ENCODE measurements at places on chromosomes 1 and 21. TPM values are rescaled to one million over a fixed set of nuclear protein-coding genes. Genes with fewer than 3 reads are reported as not detected.
A peak's percentile ranks its signal among the peaks of the same experiment; 100 is the strongest.

- peak; percentile 71 for DNase-seq
Observed at GRCh38 chr1:118785246-118785645, 202.9 kb downstream of the TBX15 start.

DNA sequence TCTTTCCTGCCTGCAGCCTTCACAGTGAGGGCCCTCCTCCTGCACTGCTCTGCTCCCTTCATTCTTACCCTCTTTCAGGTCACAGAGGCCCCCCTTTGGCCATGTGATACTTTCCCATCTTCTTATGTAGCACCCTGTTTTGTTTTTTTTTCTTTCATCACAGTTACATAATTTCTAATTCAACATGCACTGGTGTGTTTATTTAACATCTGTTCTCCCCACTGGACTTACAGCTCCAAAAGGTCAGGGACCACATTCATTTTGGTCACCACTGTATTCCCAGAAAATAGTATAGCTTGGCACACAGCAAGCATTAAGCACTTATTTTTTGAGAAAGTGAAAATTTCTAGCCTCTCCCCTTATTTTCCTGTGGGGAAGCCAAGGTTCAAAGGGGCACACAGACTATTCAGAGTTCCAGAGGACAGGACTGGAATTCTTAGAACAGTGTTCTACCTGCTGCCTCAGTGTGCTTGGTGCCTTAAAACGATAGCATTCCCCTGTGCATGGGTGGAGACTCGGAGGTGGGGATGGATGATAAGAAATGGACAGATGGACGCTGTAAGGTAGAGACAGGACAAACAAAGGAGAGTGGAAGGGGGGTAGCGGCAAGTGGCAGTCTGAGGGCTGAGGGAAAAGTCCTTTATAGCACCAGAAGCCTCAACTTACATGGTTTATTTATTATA lies 5.3 kb downstream of the DENND2D start:
- DNase-seq = no peak

- no peak for DNase-seq
Observed at GRCh38 chr1:158146739-158147138, 34.0 kb upstream of the CD1D start.

The HTR6 gene
- total RNA-seq = not detected

GRCh38 chr1:61175976-61176375 lies 93.6 kb downstream of the NFIA start:
- DNase-seq = no peak

GRCh38 chr1:41715441-41716095 lies 203.2 kb downstream of the HIVEP3 start:
- no peak for DNase-seq

- DNase-seq = no peak
Observed at GRCh38 chr1:235841938-235842545, 24.7 kb downstream of the LYST start.

DNA sequence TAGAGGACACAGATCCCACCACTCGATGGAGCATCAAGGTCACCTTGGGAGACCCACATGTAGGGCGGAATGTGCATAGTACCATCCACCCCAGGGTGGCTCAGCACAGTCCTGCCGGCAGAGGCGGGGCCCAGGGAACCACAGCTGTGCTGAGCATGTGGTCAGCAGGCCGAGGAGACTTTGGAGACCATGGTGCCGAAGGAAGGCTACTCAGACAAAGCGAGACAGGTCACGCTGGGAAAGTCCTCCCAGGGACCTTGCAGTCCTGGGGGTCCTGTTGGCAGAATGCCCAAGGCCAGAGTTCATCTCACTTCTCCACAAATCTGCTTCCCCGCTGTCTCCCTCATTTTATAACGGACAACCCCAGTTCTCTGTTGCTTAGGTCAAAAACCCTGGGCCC lies 22.5 kb downstream of the WNT3A start:
- no peak for DNase-seq

GRCh38 chr21:15748586-15748985 lies 18.8 kb downstream of the USP25 start:
- DNase-seq = no peak

- no peak for DNase-seq
Observed at GRCh38 chr1:11071463-11072215, 11.8 kb upstream of the SRM start.

The FCN3 gene
- not detected for total RNA-seq

The HCRTR1 gene
- total RNA-seq = not detected

GRCh38 chr1:165884690-165885304 lies 57.4 kb downstream of the UCK2 start:
- DNase-seq = no peak

The COL11A1 gene
- 0.71 TPM for total RNA-seq

DNA sequence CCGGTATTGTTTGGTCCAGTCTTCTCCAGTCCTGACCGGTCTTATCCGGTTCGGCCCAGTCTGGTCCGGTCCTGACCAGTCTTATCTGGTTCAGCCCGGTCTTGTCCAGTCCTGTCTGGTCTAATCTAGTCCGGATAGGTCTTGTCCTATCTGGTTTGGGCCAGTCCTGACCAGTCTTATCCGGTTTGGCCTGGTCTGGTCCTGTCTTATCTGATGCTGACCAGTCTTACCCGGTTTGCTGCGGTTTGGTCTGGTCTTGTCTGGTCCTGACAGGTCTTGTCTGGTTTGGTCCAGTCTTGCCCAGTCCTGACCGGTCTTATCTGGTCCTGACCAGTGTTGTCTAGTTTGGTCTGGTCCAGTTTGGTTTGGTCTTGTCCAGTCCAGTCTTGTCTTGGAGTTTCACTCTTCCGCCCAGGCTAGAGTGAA lies 30.1 kb downstream of the DHX9 start:
- DNase-seq = no peak

DNA sequence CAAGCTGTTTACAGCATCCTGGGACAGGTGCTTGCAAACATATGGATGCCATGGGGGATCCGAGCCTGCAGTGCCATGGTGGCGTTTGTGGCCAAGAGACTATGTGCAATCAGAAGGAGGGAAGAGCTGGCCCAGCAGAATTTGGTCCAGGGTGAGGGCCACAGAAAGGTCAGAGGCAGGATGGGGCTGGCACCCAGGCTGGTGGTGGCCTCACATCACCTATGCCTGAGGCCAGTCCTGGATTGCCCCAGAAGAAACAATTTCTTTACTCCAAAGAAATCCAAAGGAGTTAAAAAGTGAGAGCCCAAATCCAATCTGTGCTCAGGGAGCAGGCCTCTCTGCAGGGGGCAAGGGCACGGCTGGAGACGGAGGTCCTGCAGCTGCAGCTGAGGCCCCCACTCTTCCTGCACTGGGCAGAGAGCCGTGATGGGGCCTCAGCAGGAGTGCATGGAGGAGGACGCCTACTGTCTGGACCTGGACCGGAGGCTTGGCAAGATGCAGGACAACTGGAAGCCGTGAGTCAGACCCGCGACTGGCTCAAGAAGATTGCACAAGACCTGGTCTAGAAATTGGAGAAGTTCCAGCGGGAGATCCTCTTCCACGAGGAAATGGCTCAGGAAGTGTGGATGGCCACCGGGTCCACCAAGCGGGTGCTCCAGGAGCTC lies 163.5 kb downstream of the RYR2 start:
- DNase-seq = peak; percentile 20

The LCE1A gene
- total RNA-seq = not detected

DNA sequence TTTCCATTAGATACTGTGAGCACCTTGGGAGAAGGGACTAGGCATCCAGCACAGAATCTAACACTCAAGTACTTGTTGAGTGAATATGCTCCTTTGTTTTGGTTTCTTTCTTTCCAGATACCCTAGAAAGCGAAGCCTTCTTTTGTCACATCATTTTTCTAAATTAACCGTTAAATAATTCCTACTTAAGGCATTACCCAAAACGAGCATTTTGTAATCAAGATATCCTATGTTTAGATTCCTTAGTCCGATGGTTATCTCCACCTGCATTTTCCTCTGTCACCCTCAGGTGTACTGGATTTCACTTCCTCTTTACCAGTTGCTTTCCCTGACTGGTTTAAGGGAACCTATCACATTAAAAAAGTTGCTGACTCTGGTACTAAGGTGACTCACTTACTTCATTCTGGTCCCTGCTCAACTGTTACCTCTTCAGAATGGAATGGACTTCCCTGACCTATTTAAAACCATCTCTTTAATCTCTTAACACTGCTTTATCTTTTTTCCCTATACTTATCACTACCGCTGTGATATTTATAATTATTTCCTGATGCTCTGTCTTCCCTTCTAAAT lies 3.2 kb downstream of the B3GALNT2 start:
- peak; percentile 64 for DNase-seq

The GUCA2A gene
- total RNA-seq = not detected

- DNase-seq = no peak
Observed at GRCh38 chr1:41385398-41386195, 24.4 kb downstream of the FOXO6 start.

DNA sequence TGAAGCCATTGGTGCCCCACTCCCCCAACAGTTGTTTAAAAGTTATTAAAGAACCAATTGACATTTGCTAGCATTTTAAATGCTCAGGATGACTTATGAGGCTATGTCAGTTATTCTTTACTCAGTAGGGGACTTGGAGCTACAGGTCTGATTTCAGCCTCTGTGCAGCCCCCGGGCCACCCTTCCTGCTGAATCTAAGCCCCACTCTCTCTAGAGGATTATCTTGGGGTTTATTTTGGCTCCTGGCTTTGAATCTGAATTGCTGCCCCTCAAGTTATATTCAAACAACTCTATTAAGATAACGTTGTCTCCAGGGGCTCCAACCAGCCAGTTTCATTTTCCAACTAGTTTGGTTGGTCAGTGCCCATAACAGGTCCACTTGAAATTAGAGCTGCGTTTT lies 135.1 kb downstream of the ST6GALNAC3 start:
- DNase-seq = no peak

The MATN1 gene
- total RNA-seq = not detected

The NPL gene
- total RNA-seq = 0.86 TPM

DNA sequence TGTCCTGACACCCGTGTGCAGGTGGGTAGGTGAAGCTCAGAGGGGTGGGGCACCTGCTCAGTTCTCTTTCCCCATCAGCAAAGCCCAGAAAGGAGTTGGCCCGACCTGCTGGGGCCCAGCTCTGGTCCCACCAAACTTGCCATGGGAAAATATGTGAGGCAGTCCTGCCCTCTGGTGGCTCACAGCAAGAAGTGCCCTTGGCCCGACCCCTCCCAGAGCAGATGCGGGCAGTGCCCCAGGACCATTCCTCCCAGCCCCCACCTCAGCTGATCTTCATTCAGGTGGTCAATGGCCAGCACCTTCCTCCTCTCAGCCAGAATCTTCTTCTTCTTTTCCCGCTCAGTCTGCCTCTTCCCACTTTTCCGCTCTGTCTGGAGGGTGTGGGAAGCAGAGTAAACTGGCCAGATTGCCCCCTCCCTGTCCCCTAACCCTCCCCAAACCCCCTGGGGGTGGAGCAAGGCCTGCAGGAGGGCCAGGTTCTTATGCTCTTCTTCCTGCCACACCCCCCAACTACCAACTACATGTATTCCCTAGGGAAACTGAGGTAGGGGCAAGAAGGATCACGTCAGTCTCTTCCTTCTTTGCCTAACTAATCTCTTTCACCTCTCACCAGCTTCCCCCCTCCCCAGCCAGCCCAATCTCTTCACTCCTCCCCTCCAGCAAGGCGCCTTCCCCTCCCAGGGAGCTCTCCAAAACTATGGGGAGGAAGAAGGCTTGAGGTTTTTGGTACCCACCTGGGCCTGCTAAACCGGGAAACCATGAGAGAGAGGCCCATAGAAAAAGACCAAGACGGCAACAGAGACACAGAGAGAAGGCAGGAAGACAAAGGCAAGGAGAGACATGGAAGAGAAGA lies 15.6 kb downstream of the TNNT2 start:
- DNase-seq = peak; percentile 36

The EXTL1 gene
- 0.34 TPM for total RNA-seq

DNA sequence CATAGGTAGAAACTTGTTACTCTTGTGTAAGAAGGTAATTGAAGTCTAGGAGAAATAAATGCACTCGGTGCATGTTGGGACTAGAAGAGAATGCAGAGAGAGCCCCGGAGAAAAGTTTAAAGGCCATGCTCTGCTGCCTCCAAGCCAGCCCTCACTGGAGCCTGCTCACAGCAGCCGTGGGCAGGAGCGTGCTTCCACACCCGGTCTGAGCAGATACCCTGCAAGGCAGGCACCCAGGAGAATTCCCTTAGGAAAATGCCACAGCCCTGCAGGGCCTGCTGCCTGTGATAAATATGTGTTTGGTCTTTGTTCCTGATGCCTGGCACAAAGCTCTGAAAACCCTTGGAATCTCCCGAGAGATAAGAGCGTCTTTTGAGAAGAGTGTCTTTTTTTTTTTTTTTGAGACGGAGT lies 22.8 kb downstream of the C2CD2 start:
- DNase-seq = no peak

- no peak for DNase-seq
Observed at GRCh38 chr1:227786673-227787512, 28.6 kb upstream of the PRSS38 start.

GRCh38 chr1:182599339-182599738 lies 4.8 kb downstream of the RGS16 start:
- no peak for DNase-seq
